HAP-1 (cell line): ENCODE measurements at places on chromosomes 1 and 21.

DNA sequence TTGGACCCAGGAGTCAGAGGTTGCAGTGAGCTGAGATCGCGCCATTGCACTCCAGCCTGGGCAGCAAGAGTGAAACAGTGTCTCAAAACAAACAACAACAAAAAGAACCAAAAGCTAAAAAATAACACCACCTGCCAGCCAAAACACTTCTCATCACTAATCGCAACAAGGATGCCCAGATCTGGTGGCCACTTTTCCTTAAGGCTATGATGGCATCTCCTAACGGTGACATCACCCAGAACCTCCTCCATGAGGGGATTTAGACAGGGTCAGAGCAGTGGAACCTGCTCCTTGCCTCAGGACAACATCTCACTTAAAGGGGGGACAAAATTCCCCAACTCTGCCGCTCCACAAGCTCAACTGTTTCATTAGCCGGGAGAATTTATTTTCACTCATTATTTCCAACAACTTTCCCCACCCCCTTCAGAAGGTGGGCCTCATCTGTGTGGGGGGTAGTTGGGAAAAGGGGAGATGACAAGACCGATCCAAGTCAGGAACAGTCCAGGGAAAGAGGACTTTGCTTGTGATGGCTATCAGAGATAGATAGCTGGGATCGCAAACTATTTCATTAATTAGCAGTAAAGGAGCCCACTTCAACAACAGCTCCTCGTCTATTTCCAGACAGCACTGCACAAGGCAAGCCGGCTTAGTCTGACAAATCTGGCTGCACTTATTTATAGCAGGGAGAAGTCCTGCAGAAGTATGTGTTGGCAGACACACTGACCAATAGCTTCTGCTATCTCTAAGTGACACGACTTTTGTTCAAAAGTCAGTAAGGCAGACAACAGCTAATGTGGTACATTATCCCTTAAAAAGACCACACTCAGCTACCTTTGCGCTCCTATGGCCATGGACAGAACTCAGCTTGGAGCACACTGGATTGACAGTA is 2.6 kb downstream of the PABPC4 start:
- peak; percentile 33 for DNase-seq

GRCh38 chr1:32272557-32273390 is 19.1 kb upstream of the HDAC1 start:
- no peak for DNase-seq

DNA sequence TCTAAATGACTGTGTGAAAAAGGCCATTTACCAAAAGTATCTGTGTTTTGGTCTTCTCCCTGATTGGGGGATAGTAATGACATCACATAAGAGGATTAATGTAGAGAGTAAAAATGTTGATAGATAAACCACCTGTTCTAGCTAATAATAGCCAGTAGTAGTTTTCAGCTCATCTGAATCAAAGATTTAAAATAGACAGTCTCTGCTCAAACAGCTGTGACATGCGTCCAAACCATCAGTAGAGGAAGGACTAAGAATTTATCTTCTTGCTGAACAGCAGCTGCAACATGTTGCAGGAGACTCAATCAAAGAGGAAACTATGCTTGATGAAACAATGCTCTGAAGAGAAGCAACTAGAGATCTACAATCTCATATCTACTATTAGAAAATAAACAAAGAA is 21.4 kb downstream of the TMPRSS15 start:
- no peak for DNase-seq

DNA sequence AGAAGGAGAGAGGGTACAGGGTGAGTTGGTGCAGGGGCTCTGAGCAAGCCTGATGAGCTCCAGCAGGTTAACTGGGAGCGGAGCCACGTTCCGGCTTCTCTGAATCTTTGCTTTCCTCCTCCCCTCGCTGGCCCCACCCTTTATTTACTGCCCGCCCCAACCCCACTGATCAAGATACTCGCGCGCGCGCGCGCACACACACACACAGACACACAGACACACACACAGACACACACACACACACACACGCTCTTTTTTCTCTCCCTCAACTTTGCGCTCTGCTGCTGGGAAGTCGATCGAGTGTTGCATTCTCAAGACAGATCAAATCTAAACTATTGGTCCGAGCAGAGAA is at the start of gene GRIK1:
GRIK1 (minus strand) TSS at position 73 of the 352 bp plus-strand sequence.
- DNase-seq = no peak

- peak; percentile 68 for DNase-seq
These were observed 7.3 kb downstream of the GLMN start for GRCh38 chr1:92291372-92291999.

DNA sequence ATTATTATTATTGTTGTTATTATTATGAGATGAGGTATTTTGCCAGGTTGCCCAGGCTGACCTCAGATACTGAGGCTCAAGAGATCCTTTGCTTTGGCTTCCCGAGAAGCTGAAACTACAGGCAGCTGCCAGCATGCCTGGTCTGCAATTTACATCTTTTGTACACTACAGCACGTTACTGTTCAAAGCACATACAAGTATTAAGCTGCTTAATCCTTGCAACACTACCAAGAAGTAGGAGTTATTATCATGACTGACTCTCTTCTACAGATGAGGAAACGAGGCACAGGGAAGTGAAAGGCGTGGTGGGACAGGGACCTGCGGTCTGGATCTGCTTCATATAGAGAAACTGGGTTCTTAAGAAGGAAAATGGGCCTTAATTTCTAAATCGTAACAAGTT is 11.6 kb downstream of the ERG start:
- no peak for DNase-seq

GRCh38 chr1:33099290-33100118 is 18.6 kb downstream of the AZIN2 start:
- no peak for DNase-seq

DNA sequence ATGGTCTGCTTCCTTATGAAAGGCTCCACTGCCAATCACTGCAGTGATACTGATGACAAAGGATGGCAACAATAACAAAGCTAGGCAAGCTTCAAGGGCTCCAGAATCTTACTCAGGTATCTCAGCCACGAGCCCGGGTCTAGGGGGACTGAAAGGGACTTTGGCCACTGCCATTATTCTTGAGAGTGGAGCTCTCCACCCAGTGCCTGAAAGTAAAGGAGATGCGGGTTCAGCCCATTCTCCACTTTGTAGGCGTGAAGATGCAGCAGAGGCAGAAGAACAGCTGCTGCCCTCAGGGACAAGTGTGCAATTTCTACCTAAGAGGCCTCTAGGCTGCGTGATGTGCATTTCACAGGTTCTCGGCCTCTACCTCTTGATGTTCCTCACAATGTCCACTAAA is 31.4 kb upstream of the SLAMF9 start:
- DNase-seq = no peak

DNA sequence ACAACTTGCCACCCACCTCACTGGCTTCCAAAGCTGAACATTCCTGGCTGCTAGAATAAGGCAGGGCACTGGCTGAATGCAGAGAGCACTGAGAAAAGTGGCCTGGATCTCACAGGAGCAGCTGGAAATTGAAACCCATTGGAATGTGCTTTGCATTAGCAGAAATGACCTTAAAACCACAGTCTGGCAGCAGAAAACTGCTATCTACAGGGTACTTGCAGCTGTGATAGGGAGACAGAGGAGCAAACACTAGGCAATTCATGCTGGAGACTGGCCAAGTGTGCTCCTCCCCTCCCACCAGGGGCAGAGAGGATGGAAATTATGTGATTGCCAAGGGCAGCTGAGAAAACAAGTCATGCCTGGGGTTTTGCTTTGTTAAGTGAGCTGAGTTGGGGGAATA is 47.2 kb downstream of the HSD3B1 start:
- DNase-seq = no peak

GRCh38 chr1:67044631-67045270 is 9.2 kb downstream of the SLC35D1 start:
- DNase-seq = no peak

DNA sequence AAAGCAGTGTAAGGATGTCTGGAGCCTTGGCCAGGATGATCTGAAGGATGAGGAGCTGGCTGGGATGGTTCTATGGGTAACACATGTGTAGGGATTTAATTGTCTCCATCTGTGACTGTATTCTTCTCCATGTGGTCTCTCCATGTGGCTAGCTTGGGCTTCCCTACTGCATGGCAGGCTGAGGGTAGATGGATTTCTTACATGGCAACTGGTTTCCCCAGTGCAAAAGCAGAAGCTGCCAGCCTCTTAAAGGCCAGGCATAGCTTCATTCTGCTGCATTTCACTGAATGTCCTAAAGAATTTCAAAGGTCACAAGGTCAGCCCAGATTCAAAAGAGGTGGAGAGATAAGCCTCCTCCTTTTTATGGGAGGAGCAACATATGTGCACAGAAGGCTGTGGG is 61.7 kb downstream of the XCL2 start:
- DNase-seq = no peak

GRCh38 chr1:96130432-96130831 is 591.2 kb upstream of the PTBP2 start:
- DNase-seq = no peak

GRCh38 chr1:63304410-63304809 is 18.0 kb upstream of the FOXD3 start:
- no peak for DNase-seq

DNA sequence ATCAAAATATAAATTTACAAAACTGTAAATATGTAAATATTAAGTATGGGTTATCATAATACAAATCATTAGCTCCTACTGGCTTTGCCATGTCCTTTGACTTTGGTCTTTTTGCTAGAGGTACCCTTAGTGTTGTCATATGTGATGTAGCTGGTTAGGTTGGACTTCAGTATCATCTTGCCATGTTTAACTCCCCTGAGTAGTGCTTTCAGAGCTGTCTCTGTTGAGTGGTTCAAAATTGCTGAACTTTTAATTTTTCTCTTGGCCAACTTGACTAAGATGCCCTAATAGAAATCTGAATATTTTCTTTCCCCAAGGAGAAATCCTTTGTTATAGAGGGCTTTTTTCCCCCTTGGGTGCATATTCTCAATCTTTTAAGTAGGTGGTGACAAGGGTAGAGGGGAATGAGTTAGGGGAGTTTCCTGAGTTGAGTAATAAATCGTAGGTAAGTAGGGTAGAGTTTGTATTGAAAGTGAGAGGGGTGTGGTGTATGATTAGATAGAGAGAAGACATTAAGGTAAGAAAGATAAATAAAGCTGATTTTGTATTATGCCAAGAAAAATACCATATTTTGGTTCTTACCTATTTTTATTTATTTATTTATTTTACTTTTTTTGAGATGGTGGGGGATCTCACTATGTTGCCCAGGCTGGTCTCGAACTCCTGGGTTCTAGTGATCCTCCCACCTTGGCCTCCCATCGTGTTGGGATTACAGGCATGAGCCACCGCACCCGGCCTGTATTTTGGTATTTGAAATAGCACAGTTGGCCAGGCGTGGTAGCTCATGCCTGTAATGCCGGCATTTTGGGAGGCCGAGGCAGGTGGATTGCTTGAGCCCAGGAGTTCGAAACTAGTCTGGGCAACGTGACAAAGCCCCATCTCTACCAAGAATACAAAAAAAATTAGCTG is 21.8 kb downstream of the RPRD2 start:
- DNase-seq = no peak

- DNase-seq = no peak
These were observed 822.8 kb downstream of the BRINP3 start for GRCh38 chr1:189654906-189655305.

GRCh38 chr1:226797151-226797550 is 58.1 kb upstream of the ITPKB start:
- DNase-seq = no peak

DNA sequence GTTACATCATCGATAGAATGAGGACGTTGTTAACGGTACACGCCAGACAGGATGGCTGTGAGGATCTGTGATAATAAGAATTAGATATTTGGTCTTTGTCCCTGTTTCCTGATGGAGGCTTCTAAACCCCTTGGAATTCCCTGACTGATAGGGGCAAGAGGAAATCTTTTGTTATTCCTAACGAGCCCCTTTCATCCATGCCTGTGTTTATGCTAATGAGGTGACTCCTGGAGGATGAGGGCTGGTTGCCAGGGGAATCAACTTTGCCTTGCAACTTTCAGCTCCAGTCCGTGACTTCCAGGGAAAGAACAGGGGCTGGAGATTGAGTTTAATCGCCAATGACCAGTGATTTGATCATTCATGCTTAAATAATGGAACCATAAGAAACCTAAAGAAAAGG is 39.3 kb upstream of the NLRP3 start:
- peak; percentile 91 for DNase-seq

DNA sequence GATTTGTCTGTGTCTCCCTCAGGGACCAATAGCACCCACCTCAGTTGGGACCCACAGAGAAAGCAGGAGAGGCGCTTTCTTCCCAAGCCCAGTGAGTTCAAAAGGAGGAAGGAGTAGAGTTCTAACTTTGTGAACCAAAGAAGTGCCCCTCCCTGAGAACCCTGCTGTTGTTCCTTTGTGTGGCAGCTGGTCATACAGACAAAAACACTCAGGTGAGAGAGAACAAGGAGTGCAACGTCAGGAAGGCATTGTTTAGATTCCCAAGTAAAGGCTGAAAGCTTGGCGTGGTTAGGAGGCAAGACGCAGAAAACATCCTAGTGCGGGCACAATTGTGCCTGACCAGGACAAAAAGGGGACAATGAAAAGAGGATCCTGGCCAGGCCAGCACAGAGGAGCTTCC is 654.6 kb downstream of the KIF26B start:
- no peak for DNase-seq

- no peak for DNase-seq
These were observed 19.3 kb downstream of the TMCO4 start for GRCh38 chr1:19780267-19780877.

DNA sequence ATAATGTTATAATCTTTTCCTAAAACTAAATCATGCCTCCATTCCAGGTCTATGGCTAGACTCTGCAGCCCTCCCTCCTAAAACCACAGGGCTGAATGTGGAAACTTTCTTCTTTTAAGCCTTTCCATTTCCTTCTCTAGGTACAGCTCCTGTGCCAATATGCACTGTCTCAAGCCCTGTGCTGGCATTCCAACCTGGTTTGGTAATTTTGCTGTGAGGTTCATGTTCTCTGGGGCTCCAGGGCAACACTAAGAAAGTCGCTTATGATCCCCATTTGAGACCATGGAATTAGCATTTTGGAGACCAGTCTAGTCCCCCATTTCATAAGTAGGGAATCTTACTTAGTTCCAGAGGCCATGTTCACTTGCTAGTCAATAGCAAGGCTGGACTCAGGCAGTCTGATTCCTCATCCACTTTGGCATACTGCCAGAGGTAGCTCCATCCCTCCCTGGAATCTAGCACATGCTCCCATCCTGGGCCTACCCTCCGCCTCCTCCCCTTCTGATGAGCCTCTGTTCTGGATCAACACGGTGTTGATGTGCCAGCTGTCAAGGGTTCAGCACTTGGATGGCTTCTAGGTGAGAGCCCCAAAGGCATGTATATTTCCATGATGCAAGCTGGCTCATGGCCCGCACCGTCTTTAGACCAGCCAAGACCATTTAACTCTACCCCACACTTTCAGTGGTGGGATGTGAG is 36.5 kb downstream of the ZMYND12 start:
- DNase-seq = no peak

GRCh38 chr1:147272042-147272441 is 29.6 kb downstream of the CHD1L start:
- no peak for DNase-seq

- no peak for DNase-seq
These were observed 46.2 kb upstream of the ZC3H11B start for GRCh38 chr1:219659005-219659600.

GRCh38 chr21:27450216-27450615 is 483.3 kb upstream of the ADAMTS5 start:
- no peak for DNase-seq
